Cortex of kidney (tissue), 1 donor: ENCODE measurements at places on chromosomes 5 and 9.

- no peak for DNase-seq
Measured at GRCh38 chr9:69857131-69857530, 36.5 kb downstream of the CFAP95 start.

- no peak for DNase-seq
Measured at GRCh38 chr9:96476591-96476990, 26.6 kb downstream of the HABP4 start.

DNA sequence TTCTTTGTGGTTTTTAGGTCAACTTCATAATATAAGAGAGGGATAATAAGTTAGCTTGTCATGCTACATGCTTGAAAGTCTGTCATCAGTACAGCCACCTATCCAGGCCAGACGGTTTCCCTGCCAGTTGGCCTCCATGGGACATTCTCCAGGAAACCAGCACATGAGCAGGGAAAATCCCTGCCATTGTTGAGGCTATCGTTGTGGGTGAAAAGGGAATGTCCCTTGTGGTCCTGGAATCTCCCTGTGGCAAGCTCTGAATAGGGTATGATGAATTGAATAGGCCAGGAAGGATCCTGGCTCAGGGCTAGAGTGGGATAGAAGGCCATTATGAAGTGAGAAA, 12.3 kb downstream of the F2RL1 start:
- no peak for DNase-seq

- DNase-seq: no peak
Measured at GRCh38 chr5:109876030-109876725, 186.5 kb downstream of the MAN2A1 start.

DNA sequence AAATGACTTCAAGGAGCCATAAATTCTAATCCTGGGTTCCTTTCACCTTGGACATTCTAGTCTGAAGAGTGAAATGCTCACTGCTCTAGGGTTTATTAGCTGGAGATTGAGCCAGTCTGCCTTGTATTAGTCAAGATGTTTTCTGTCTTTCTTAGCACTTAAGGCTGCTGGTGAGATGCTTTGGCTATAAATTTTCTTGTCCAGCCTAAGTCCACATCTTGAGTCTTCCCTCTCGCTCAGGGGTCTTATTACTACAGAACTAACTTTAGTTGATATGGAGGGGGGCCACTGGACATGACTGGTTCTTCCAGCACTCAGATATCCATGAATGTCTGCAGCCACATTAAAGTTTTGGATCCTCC, 316.4 kb downstream of the ARHGAP26 start:
- DNase-seq: no peak

DNA sequence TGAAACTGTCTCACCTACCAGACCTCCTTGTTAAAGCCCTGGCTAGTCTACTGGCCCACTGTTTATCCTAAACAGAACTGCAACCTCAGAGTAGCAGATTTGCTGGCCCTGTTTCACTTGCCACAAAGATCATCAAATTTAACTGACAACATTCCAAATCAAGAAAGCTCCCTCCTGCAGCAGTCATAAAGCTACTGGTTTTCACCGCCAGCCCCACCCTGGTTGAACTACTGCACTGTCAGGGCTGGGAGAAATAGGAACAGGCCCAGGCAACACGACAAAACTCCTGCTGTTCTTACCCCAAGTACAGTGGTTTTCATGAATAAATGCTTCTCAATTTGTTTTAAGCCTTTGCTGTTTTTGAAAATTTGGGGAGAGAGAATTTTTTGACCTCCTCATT, 63.0 kb downstream of the NR6A1 start:
- DNase-seq: no peak

DNA sequence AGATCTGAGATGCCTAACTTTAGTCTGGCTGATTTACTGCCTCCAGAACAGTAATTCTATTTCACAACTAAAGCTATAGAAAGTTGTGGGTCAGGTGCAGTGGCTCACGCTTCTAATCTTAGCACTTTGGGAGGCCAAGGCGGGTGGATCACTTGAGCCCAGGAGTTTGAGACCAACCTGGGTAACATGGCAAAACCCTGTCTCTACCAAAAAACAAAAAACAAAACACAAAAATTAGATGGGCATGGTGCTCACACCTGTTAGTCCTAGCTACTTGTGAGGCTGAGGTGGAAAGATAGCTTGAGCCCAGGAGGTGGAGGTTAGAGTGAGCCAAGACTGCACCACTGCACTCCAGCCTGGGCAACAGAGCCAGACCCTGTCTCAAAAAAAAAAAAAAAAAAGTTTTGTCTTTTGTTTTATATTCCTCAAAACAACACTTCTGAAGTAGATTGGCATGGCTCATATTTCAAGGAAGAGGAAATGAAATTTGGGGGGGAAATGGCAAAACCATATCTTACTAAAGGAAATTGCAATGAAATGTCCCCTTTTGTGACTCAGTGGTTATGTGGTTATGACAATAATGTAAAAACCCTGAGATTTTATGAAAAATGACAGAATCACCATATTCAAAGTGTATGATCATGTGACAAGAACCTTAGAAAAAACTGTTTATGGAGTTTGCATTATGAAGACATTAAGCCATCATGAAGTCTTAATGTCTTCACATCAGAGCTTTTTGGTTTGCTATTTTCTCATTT, 16.2 kb downstream of the FNBP1 start:
- DNase-seq: no peak

DNA sequence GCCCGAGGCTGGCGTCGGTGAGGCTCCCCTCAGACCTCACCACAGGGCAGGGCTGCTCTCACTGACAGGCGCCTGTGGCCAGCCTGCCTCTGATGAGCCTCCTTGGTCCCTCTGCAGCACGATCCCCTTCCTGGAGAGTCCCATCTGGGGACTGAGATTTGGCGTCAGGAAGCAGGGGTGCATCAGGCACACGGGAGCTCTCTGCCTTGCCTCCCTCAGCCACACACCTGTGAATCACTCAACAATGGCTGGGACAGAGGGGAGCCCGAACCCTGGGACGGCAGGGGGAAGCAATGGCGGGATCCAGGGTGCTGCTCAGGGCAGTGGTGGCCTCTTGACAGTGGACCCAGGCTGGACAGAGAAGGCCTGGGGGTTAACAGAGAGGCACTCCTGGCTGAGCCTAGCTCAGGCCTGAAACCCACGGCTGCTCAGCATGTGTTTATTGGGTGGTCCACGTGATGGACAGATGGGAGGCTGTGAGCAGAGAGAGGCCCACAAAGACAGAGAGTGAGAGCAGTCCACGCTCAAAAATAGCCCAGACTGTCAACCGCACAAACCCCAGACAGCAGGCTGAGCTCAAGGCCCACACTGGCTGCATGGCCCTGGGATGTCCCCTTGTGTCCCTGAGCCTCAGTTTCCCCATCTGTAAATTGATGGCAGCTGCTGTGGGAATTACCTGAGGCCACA, 11.9 kb downstream of the RASGEF1C start:
- DNase-seq: no peak

GRCh38 chr5:164306662-164307061, 801.2 kb downstream of the MAT2B start:
- no peak for DNase-seq

- no peak for DNase-seq
Measured at GRCh38 chr9:75185585-75186170, 97.4 kb downstream of the OSTF1 start.

DNA sequence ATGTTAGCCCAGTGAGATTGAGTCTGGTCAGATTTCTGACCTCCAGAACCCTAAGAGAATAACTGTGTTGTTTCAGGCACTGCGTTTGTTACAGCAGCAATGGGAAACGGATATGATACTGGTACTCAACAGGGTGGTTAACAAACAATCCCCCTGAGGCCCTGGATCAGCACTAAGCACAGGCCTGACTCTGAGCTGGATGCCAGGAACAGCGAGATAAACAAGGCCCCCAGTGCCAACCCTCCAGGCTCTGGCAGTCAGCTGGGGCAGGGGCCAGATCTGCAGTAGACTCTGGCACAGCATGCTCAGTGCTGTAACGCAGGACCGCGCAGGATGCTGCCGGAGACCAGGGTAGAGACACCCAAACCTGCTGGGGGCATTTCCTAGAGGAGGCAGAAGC, 22.1 kb downstream of the CPLX2 start:
- DNase-seq: no peak

DNA sequence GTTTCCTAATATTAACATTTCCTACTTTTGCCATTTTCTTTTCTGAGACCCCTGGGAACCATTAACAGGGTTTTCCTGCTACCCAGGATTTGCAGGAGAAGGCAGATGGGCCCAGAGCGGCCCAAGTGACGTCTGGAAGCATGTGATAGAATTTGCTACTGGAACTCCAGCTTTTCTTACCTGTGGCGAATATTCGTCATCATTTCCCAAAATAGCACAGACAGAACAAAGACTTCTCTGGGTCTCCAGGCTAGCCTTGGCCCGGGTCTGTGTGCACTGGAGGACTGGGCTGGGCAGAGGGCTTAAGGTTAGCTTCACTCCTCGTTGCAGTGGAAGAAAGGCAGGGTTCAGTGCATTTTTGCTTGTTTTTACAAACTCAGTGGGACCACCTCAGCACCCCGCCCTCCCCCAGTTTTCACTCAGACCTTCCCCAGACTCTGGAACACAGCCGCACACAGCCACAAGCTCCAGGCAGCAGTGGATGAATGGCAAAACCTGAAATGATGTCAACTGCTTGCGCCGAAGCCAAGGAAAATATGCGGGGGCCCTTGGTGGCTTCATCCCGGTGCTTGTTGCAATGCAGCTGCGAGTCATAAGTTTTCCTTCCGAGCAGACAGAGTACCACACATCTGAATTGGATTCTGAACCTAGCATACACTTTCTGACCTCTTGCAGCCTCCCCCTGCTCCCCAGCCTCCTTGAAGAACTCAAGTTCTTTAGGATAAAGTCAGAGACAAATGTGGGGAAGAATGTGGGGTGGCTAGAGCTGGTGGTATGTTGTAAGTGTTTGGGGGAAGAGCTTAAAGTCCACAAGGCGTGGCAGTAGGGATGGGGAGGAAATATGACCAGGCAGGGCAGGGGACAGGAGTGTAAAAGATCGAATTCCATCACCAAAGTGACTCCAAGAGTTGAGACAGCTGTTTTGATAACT, 586.0 kb downstream of the CCDC171 start:
- no peak for DNase-seq

- DNase-seq: no peak
Measured at GRCh38 chr5:36528588-36528987, 77.8 kb upstream of the SLC1A3 start.

GRCh38 chr5:95701074-95701473, 18.3 kb upstream of the SPATA9 start:
- DNase-seq: no peak

DNA sequence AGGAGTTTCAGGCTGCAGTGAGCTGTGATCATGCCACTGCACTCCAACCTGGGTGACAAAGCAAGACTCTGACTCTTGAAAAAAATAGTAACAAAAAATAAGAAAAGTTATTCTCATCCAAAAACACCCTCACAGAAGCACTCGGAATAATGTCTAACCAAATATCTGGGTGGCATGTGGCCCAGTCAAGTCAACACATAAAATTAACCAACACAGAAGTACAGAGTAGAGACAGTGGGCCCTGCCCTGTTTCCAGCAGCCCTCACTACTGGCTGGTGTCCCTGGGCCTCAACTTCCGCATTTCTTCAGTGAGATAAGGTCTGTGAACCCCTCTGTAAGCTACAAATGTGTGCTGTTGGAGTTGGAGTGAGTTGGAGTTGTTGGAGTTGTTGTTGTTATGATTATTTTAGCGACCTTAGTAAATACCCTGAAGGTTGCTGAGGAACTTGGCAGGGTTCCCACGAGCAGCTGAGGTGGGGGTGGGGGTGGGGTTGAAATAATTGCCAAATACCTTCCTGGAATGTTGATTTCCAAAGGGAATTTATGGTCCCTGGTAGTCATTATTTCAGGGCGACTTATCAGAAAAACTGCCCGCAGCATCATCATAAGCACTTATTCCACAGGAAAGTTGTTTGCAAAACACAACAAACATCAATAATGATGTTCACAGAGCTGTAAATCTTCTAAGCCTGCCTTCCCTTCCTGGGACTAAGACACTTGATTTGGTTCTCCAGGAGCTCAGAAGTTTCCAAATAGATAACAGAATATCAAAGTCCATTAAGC, 30.2 kb downstream of the C5orf15 start:
- DNase-seq: no peak

DNA sequence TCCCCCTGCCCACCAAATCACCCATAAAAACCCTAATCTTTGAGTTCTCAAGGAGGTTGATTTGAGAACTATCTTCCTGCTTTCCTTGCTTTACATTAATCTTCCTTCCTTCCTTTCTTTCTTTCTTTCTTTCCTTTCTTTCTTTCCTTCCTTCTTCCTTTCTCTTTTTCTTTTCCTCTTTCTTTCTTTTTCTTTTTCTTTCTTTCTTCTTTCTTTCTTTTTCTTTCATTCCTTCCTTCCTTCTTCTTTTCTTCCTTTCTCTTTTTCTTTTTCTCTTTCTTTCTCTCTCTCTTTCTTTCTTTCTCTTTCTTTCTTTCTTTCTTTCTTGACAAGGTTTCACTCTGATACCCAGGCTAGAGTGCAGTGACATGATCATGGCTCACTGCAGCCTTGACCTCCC, 67.3 kb upstream of the CEMIP2 start:
- DNase-seq: no peak

GRCh38 chr5:52657247-52657645, 130.5 kb upstream of the ITGA1 start:
- no peak for DNase-seq

DNA sequence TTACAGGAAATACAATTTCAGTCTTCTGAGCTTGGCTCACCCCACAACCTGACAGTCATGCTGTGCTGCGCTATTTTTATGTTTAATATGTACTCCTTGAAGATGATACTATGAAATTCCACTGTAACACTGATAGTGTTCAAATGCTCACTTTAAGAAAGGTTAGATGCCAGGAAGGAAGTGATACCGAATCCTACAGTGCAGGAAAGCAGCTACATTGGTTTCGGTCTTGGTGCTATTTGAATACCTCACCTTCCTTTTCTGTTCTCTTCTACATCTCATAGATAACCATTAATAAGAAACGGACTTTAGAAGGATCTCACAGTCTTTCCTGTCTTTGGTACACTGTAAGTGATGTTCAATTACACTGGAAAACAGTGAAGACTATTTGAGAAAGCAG, 117.6 kb downstream of the SEMA5A start:
- DNase-seq: no peak

GRCh38 chr5:141654298-141654697, 3.1 kb upstream of the FCHSD1 start:
- DNase-seq: no peak

DNA sequence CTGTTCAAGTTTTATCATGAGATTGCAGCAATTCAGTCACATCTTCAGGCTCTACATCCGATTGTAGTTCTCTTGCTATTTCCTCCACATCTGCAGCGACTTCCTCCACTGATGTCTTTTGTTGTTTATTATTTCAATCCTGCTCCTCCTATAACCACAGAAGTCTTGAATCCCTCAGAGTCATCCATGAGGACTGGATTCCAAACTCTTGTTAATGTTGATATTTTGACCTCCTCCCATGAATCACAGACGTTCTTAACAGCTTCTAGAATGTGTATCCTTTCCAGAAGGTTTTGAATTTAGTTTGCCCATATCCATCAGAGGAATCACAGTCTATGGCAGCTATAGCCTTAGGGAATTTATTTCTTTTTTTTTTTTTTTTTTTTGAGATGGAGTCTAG, 3.6 kb downstream of the FBXO38 start:
- DNase-seq: no peak

DNA sequence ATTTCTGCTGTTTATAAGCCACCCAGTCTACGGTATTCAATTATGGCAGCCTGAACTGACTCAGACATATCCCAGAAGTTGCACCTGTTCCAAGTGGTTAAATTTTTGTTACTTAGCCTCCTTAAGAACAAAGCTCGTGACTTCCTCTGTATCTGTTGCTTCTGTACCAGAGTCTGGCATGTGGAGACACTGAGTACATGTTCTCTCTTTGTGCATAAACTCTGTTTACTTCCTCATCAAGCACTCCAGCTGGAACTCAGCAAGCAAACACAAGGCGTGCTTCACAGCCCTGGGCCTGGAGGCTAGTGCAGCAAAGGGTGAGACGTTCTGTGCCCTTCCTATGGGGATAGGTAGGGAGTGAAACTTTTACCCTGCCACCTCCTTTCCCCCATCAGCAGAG, 19.0 kb downstream of the C9orf152 start:
- no peak for DNase-seq
